Brain pericyte (primary cell): ENCODE measurements at places on chromosomes 4 and X.

GRCh38 chrX:81779701-81780100, 577.8 kb downstream of the SH3BGRL start:
- no peak for DNase-seq

- DNase-seq, result no peak
Measured at GRCh38 chr4:138741766-138742377, 273.7 kb upstream of the NOCT start.

DNA sequence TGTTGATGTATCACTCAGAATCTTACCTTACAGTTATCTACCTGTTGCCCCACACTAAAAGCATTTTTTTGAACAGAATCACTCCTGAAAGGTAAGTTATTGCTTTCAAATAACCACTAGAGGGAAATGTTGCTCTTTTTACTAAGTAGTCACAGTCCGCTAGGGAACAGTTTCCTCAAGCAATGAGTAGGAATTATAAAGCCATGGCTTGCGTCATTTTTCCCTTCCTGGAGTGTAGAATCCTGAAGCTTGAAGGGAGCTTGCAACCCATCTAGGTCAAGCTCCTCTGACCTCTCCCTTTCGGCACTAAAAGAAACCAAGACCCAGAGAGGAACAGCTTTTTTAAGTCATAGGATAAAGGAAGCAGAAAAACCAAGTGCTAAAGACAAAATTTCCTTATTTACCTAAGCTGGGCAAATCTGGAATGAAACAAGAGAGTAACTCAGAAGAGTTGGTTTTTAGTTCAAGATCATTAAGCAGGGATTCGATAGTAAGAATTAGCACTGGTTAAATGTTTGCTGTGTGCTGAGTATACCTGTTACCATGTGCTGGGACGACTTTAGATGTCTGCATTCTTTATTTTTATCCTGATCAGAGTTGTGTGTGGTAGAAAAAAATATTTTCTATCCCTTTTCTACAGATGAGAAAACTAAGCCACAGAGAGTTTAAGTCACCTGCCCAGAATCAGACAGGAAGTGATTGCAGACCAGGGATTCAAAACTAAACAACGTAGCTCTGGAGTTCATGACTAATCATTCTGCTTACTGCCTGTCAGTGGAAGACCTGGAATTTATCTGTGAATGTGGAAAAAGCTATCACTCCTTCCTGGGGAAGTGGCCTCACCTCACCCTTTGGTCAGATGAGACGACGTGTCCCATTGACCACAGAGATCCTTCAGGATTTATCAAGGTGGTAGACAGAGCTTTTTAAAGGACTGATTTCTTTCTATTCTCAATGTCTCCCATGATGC, 631.5 kb downstream of the RAB28 start:
- peak; percentile 5 for DNase-seq

DNA sequence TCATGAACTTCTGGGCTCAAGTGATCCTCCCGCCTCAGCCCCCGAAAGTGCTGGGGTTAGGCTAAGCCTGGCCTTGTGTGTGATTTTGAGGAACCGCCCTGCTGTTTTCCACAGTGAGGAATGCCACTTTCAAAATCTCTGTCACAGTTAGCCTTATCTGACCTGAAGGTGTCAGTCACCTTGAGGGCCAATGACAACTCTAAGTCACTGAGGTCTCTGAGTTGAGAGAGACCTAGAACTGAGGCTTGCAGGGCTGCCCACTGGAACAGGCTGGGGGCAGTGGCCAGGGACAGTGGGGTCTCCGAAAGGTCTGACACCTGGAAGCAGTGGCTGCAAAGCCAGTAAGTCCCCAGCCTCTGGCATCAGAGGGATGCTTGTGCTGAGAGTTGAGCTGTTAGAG, 6.1 kb downstream of the TADA2B start:
- DNase-seq, result no peak

DNA sequence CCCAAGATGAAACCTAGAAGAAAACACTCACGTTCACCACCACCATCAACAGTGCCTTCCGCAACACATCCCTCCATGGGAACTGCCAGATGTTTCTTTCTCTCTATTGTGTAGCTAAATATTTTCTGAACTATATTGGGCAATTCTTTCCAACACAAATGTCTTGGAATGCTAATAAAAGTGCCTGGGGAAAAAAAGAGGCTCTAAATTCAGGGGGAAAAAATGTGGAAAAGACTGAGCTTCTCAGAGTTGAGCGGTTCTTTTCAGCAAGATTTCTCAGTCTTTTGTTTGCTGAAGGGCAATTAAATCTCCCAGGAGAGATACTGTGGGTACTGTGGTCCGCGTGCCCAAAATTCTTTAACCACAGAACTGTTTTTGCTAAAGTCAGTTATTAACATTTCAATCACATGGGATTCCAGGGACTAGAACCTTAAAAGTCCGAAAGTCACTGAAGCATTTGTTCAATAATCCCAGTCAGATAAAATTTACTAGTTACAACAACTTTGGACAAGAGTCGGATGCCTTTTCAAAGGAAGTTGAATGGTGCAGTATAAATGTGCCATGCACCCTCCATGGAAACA, 51.9 kb upstream of the DHRSX start:
- no peak for DNase-seq

GRCh38 chr4:25540734-25541133, 114.9 kb upstream of the SLC34A2 start:
- no peak for DNase-seq

GRCh38 chr4:169795585-169795984, 37.8 kb upstream of the HPF1 start:
- no peak for DNase-seq

GRCh38 chr4:181701214-181701613, 542.0 kb upstream of the TENM3 start:
- no peak for DNase-seq

GRCh38 chr4:122787940-122788339, 38.7 kb upstream of the FGF2 start:
- no peak for DNase-seq

GRCh38 chr4:174214101-174214878, 69.2 kb downstream of the FBXO8 start:
- DNase-seq, result no peak

- DNase-seq, result no peak
Measured at GRCh38 chr4:23169608-23170311, 477.0 kb downstream of the GBA3 start.

GRCh38 chrX:114959729-114960128, 57.7 kb downstream of the IL13RA2 start:
- no peak for DNase-seq

- no peak for DNase-seq
Measured at GRCh38 chr4:84419201-84419600, 79.9 kb downstream of the NKX6-1 start.

DNA sequence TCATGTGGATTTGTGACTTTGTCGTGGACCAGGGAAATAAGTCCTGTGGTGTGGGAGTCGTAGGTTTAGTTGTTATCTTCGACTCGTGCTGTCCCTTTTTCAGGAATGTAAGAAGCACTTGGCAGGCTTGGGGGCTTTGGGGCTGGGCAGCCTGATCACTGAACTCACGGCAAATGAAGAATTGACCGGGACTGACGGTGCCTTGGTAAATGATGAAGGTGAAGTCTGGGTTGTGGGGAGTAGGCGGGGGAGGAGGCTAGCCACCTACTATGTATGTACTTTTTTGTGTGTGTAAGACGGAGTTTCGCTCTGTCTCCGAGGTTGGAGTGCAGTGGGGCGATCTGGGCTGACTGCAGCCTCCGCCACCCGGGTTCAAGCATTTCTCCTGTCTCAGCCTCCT, 1.2 kb downstream of the TAF1 start:
- no peak for DNase-seq

DNA sequence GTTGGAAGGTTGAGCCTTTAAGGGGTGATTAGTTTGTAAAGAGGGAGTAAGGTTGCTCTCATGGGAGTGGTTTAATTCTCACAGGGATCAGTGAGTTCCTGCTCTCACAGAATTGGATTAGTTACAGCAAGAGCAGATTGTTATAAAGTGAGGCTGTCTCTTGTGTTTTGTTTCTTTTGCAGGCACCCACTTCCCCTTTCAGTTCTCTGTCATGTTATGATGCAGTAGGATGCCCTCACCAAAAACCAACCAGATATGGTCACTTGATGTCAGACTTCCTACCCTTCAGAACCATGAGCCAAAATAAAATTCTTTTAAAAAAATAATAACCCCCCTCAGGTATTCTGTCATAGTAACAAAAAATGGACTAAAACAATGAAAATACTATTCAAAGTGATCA, 19.9 kb upstream of the IGSF1 start:
- DNase-seq, result no peak

DNA sequence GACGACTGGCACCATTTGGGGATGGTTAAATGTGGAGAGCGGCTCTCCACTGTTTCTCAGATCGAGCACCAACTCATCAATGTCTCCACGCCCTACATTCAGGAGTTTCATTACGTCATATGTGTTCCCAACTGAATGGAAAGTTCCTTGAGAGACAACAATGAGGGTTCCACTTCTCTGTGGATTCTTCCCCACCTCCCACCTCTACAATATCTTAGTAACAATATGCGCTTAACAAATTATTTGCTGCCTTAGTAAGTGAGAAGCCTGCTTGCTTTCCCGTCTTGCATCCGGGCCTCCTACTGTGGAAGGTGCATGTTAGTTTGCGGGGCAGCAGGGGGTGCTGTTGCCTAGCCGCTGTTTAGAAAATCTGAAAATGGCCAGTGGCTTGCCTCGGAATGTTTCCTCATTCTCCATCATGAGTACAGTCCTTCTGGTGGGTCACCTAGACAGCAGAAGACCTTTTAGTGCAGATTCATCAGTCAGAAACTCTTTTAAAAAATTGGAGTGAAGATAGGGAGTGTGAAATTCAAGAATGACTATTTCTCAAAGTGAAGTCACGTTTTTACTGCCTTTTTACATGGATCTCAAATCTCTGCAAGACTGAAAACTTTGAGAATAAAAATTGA, 55.7 kb downstream of the PHOX2B start:
- peak; percentile 6 for DNase-seq

- DNase-seq, result no peak
Measured at GRCh38 chrX:71996136-71996535, 85.5 kb downstream of the NHSL2 start.

DNA sequence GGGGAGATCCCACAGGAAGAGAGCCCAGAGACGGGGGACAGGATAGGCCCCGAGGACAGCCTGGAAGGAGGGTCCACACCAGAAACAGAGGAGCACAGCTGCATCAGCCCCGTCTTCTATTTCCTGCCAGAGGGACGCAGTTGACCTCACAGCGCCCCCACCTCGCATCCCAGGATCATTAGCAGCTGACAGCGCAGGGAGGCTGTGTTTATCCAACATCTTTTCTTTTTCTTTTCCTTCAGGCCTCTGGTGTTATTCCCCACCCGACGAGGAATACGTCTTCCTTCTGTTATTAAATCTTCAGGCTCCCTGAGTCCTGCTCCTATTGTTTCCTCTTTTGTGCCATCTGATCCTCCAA, 75.4 kb downstream of the DCHS2 start:
- no peak for DNase-seq

GRCh38 chrX:139287155-139287924, 243.2 kb upstream of the F9 start:
- DNase-seq, result no peak

GRCh38 chr4:74433043-74433442, 11.9 kb upstream of the AREG start:
- no peak for DNase-seq

DNA sequence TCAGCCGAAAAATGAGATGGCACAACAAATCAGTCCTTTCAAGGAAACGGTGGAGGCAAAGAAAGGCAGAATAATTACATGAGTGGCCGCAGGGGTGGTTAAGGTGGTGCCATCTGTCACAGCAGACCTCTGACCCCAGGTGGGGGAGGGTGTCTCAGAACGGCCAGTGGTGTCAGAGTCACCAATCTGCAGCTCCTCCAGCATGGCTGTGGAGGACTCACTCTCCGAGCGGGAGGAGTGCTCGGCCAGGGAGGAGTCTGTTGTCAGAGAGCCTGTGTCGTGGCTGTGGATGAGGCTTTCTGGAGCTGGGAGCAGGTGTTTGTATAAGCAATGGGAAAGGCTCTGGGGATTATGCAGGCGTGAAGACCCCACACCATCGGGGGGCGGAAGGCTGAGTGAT, 130.3 kb upstream of the PDLIM3 start:
- no peak for DNase-seq

DNA sequence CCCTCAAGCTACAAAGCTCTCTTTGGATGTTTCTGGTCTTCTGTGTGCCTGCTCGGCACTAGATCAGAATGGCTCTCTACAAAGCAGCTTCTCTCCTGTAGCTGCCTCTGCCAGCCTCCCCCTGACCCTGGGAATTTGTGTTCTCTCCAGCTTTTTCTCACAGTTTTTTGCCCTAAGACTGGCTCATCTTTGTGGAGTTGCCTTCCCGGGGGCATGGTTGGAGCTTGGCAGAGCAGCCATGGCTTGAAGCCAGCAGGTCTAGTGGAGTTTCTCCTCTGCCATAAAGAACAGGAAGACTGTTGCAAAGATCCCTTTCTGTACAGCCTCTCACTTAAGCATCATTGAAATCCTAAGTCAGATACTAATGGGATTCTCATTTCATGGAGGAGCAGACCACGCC, 163.3 kb upstream of the MAMLD1 start:
- no peak for DNase-seq

DNA sequence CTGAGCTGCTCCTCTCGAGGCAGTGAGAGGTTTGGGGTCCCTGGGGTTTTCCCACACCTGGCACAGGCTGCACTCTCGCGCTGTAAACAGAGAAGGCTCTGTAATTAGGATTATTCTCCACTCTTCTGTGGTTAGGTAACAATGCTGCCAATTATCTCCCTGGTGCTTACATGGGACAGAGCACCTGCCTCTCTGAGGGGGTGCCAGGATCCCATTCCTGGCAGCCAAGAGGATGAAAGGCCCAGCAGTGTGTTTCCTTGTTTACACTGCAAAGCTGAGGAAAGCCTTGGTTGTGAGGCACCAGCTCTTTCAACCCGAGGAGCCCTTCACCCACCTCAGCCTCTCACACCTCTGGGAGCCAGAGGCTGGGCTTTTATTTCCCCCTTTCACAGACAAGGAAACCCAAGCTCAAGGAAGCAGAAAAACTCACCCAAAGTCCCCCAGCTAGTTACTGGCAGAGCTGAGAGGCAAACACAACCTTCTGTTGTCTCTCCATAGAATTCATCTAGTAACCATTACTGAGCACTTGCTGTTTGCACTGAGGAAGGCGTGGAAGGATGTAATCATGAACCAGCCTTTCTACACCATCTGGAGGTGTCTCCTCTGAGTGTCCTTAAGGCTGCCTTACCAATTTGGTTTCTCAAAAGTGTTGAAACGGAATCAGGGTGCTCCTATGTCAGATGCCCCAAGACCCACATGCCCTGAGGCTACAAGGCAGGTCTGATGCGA, 39.7 kb upstream of the PROM1 start:
- no peak for DNase-seq

DNA sequence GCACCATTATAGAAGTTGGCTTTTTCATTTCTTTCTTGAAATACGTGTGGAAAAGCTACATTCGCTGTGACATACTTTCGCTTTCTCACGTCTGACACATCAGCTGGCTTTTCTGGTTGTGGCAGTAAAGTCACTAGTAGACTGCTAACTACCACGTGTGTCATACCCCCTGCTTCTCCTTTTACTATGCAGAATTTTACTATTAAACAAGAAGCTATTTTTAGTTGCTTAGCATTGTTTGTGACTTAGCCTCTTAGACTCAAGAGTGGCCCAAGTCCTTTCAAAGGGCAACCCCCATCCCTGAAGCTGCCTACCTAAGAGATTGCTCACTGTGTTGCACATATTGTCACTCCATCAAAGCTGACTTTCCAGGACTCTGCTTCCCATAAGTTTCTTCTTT, 2.1 kb upstream of the IL2 start:
- no peak for DNase-seq
